ENCODE measurements at places on chromosomes 5 and 9.

DNA sequence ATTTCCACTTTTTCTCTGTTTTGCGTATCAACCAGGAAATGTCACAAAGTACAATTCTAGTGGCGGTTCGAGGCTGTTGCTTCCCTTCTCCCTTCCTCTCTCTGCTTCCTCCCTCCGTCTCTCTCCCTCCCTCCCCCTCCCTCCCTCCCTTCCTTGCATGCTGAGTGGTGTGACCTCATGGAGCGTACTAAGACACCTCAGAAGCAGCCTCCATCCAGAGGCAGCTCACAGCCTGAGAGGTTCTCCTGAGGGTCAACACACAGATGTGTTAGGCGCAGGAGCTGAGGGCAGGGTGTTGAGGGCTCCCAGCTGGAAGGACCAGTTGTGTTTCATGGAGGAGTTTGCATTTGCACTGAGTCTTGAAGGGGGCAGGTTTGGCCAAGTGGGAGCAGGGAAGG is 57.7 kb downstream of the COL5A1 start:
- DNase-seq, result no peak

DNA sequence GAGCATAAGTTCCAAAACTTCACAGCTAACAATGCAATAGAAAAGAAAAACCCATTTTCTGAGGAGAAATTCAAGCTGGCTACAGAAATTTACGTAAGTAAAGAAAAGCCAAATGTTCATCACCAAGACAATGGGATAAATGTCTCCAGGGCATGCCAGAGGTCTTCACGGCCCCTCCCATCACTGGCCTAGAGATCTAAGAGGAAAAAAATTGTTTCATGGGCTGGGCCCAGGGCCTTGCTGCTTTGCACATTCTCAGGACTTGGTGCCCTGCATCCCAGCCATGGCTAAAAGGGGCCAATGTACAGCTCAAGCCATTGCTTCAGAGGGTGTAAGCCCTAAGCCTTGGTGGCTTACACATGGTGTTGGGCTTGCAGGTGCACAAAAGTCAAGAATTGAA is 443.6 kb downstream of the ELAVL2 start:
- DNase-seq, result no peak

- DNase-seq, result no peak
Observed at GRCh38 chr5:135373736-135374515, 25.1 kb downstream of the MACROH2A1 start.

DNA sequence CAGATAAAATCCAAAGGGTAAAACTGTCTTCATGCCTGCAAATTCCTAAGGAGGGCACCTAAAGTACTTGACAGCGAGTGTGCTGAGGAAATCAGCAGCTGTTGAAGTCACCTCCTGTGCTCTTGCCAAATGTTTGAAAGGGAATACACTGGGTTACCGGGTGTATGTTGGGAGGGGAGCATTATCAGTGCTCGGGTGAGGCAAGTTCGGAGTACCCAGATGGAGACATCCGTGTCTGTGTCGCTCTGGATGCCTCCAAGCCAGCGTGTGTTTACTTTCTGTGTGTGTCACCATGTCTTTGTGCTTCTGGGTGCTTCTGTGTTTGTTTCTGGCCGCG is 727 bp upstream of the ADRB2 start:
- peak; percentile 64 for DNase-seq

DNA sequence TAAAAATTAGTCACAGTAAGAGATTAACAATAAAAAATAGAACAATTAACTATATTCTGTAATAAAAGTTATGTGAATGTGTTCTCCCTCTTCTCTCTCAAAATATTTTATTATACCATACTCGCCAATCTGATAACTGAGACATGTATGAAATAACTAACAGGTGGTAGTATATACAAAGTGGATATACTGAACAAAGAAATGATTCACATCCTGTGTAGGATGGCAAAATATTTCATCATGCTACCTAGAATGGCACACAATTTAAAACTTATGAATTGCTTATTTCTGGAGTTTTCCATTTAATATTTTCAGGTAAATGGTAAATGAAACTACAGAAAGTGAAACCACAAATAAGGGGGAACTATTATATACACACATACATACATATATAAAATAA is 152.5 kb downstream of the RNF180 start:
- DNase-seq, result no peak

DNA sequence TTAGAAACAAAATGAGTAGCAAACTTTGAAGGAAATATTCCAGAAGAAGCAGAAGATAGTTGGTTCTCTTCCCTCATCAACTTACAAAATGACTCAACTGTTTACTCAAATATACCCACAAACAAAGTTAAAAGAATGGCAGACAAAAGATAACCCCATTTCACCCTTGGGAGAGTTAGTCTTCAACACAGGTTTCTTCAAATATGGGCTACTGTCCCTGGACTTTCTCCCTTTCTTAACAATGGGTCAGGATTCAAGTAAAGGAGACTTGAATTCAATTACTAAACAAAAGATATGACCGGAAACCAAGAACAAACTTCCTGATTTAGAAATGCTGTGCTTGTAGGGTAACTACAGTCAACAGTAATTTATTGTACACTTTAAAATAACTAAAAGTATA is 14.2 kb downstream of the RFX3 start:
- DNase-seq, result no peak

GRCh38 chr9:9615086-9615485 is 997.7 kb downstream of the PTPRD start:
- no peak for DNase-seq

GRCh38 chr5:106311230-106311915 is 1359.4 kb downstream of the EFNA5 start:
- peak; percentile 16 for DNase-seq

- DNase-seq, result no peak
Observed at GRCh38 chr9:96423985-96424336, 5.8 kb upstream of the ZNF367 start.

GRCh38 chr9:38305582-38305981 is 86.9 kb upstream of the ALDH1B1 start:
- no peak for DNase-seq

DNA sequence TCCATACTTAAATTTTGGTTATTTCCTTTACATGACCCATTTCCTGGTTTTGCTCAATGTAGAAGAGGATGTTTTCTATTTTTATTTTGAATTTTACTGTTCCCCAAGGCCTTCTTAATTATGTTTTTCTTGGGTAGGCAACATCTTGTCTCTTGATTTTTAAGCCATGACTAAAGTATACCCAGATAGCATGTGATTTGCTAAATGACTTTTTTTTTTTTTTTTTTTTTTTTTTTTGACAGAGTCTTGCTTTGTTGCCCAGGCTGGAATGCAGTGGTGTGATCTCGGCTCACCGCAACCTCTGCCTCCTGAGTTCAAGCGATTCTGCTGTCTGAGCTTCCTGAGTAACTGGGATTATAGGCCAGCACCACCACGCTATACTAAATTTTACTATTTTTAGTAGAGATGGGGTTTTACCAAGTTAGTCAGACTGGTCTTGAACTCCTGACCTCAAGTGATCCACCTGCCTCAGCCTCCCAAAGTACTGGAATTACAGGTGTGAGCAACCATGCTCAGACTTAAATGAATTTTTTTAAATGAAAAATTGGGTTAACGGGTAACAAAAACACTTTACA is 198.6 kb upstream of the DAB2 start:
- no peak for DNase-seq

DNA sequence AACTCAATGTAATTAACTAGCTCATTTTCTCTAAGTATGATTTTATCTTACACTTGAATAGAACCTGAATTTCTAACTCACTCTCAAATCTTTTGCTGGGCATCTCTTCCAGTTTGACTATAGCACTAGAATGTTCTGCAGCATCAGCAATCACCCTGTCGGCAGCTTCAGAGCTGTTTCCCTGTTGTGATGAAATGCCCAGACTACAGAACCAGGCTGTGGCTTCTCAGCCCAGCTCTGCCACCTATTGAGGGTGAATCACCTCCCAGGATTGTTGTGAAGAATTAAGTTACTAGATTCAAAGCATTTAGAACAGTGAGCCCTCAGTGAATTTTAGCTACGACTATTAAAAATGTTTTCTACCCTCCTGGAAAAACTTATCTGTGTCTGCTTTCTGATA is 90.4 kb upstream of the ANKRD55 start:
- peak; percentile 77 for DNase-seq

- DNase-seq, result peak; percentile 59
Observed at GRCh38 chr5:76838481-76839261, 11.1 kb upstream of the S100Z start.

DNA sequence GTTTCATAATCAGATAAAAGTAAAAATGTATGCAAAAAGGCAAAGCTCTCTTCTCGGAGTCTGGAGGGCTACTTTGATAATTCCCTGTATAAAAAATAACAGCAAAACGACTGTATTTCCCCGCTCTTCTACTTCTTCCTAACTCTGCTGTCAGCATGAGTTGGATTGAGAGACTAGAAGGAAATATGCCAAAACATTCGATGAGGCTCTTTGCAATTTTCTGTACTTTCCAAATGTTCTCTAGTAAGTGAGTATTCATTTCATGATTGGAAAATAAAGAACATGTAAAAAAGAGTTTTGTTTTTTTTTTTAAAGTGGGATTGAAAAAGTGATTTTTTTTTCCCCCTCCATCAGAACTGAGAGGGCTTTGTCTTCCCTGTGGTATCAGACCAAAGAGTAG is 677.5 kb downstream of the ACTL7B start:
- no peak for DNase-seq

GRCh38 chr5:179327021-179327735 is 18.1 kb downstream of the ADAMTS2 start:
- DNase-seq, result no peak

- DNase-seq, result no peak
Observed at GRCh38 chr5:62585751-62586150, 7.1 kb downstream of the LRRC70 start.

DNA sequence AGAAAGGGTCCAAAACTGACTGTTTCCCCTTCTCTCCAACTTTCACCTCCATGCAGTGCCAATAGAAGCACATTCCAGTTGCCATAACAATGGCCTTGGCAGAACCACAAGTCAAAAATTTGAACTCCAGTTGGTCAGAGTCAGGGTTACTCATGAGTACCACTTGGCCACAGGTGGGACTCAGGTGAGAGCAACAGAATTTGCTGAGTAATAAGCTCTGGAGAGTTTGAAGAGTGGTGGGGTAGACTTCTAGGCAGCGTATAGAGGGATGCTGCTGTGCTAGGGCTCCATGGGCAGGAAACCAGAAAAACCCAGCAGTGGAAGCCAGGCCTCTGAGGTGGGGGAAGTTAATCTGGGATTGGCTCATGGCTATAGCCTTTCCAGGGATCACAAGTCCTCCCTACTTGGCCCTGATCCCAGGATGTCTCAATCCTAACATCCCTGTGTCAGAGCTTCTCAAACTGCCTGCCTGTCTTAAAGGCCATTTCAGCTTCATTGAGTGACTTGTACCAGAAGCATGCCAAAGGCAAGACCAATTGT is 30.2 kb downstream of the SNX18 start:
- peak; percentile 91 for DNase-seq

DNA sequence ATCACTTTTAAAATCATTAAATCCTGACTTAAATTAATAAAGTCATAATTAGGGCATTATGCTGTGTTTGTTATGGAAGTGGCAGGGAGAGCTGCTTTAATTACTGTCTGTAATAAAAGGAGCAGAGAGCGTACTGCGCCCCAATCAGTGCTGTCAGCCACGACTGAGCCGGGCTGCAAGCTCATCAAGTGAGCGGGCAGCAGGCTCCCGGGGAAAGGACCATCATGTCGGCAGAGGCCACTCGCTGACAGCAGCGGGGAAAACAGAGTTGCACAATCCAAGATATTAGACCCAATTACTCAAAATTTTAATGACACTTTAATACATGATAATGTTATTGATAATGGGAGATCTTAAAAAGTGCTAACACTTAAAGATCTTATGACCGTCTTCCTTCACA is 181.6 kb downstream of the AP3B1 start:
- no peak for DNase-seq

- no peak for DNase-seq
Observed at GRCh38 chr5:161246749-161247148, 299.8 kb downstream of the GABRB2 start.

GRCh38 chr9:131982102-131982501 is 97.6 kb downstream of the MED27 start:
- no peak for DNase-seq

DNA sequence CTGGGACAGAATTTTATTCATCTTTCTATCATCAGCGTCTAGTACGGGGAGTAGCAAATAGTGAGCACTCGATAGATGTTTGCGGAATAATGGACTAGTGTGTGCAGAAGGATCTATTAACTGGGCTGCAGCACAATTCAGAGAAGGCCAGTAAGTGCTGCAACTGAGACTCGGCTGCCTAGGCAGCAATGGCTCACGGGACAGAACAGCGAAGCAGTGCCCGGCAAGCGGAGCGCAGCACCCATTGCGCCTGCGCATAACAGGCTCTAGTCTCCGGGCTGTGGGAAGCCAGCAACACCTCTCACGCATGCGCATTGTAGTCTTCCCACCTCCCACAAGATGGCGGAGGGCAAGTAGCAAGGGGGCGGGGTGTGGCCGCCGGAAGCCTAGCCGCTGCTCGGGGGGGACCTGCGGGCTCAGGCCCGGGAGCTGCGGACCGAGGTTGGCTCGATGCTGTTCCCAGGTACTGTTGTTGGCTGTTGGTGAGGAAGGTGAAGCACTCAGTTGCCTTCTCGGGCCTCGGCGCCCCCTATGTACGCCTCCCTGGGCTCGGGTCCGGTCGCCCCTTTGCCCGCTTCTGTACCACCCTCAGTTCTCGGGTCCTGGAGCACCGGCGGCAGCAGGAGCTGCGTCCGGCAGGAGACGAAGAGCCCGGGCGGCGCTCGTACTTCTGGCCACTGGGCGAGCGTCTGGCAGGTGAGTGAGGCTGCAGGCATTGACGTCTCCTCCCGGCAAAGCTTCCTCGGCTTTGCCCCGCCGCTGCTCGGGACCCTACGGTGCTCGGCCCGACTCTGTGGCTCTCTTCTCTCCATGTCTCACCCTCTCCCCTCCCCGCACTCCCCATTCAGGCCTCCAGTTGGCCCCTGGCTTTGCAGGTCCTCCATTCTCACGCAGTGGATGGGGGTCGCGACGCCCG is 30.2 kb upstream of the APC start:
- peak; percentile 98 for DNase-seq

DNA sequence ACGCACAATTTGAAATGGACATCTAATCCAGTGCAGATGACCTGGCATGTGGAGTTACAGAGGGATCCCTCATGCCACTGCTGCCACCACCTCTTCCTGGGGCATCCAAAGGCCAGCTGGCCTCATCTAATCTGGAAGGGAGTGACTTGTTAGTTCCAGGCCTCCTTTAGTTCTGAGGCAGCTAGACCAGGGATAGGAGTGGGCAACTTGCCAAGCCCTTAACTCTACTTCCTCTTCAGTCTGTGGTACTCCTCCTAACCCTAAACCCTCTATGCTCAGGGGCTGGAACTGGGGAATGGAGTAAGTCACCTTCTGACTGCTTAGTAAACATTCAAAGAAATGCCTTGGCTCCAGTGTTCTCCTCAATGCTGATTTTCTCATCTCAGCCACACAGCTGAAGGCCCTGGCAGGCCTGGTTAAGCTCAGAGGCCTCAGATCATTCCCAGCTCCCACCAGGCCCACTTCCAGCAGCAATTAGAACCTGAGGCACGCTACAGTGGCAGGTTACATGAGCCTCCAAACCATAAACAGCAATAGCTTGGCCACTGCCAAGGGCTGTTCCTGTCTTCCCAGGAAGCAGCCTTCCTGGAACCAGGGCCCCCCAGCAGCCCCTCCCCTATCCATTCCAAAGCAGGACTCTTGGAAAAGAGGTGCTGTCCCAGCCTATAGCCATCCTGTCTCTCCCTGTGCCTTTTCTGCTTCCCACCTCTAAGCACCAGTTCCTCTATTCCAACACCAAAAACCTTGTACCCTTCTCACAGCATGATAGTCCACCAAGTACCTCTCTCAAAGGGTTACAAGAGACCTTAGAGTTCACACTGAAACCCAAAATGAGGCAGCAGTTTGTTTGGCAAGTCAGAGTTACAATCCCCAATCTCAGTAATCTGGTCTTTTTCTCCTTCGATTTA is 2.0 kb downstream of the EIF4EBP3 start:
- peak; percentile 67 for DNase-seq
